CD4-positive, alpha-beta T cell treated with Interleukin-2 at 100 ng/mL for 4 hours (primary cell): ENCODE measurements at places on chromosomes 12 and 14.
A peak's percentile ranks its signal among the peaks of the same experiment; 100 is the strongest.

- DNase-seq: no peak
Measured at GRCh38 chr12:131245564-131246355, 292.1 kb downstream of the ADGRD1 start.

GRCh38 chr12:105978686-105979085, 160.1 kb downstream of the NUAK1 start:
- no peak for DNase-seq

GRCh38 chr12:92300777-92301176, 155.1 kb upstream of the BTG1 start:
- DNase-seq: no peak

- DNase-seq: no peak
Measured at GRCh38 chr14:100784523-100785337, 41.2 kb upstream of the MEG3 start.

DNA sequence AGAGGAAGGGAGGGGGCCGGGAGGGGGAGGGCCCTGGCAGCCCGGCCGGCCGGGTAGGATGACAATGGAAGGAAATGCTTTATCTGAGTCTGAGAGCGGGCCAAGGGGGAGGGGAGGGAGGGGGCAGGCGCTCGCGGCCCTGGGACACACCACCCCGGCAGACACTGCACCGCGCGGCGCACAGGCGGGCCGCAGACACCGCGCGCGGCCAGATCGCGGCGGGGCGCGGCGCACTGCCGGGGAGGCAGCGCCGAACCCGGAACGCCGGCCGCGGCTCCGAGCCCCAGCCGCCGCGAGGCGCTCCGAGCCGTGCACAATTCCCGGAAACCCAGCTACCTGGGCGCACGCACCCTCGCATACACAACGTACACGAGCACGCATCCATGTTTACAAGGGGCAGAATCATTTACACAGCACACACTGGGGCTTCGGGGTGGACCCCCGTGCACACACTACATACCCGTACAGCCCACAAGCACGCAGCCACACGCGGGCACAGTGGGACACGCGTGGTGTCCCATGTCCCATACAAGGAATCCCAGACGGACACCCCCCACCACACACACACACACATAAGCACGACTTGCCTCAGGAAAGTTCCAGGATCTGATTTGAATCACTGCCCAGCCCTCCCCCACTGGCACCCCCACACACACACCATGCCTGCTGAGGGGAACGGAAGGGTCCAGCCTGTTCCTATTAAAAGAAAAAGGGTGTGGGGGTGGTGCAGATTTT, at the start of gene HDAC7:
Gene HDAC7 (minus strand): TSS at position 8 of the 735 bp plus-strand sequence. CDS start 118 bp downstream, outside the sequence.
- peak; percentile 78 for DNase-seq

DNA sequence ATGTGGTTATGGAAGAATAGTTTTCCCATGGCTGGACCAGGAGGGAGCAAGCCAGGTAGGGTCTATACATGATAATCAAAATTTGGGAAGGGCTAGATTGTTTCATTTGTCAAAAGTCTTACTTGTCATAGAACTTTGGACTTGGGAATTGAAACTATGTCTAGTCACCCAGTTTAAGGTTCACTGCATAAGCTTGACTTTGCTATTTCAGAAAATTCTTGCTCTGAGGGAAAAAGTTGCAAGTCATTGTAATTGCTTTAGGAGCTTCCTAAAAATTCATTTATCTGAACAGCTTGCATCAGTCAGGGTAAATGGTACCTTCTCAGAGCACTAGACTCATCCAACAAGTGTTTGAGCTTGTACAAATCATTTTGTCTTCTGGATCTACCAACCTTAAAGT, 1194.7 kb downstream of the GALC start:
- no peak for DNase-seq

DNA sequence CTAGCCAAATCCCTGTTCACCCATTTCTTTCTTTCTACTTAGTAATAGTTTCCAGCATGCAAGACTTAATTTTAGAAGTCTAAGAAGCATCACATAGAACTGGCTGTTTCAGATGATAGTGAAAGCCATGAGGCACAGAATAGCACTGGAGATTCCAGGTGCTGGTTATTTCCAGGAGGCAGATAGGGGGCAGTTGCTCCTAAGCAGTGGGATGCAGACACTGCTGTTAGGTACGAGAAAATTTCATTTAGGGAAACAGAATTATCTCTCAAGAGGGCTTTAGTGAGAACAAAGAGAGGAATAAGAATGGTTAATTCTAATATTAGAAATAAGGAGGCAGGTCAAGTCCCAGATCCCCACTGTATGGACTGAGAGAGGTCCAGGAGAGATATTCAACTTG, 3.6 kb upstream of the MDGA2 start:
- no peak for DNase-seq
